Activated naive CD4-positive, alpha-beta T cell (primary cell): ENCODE measurements at places on chromosomes 12 and 14.

GRCh38 chr14:70658899-70659298 is 17.2 kb downstream of the TTC9 start:
- no peak for DNase-seq

GRCh38 chr12:100964028-100964427 is 169.5 kb downstream of the ANO4 start:
- no peak for DNase-seq

GRCh38 chr12:1806301-1807086 is 13.9 kb upstream of the LRTM2 start:
- no peak for DNase-seq

- DNase-seq: no peak
Measured at GRCh38 chr14:95445161-95445560, 71.3 kb downstream of the SYNE3 start.

DNA sequence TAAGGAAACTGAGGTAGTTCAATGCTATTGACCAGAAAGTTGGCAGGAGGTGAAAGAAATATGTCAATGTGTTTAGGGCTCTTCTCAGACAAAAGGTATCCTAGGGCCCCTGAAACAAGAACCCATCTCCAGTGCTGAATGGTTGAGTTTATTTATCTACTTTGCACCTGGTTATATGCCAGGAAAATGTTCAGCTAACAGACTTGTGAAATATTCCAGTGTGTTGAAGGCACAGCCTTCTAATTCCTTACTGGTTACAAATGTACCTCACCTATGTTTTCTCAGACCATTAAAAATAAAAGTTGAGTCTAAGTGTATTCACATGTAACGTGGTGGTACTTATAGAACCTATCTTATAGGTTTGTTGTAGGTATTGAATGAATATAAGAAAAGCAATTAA is 511.7 kb upstream of the SEL1L start:
- DNase-seq: no peak

GRCh38 chr12:86834217-86834616 is 578.0 kb upstream of the MGAT4C start:
- DNase-seq: no peak

GRCh38 chr12:81558031-81558430 is 201.1 kb downstream of the PPFIA2 start:
- no peak for DNase-seq

DNA sequence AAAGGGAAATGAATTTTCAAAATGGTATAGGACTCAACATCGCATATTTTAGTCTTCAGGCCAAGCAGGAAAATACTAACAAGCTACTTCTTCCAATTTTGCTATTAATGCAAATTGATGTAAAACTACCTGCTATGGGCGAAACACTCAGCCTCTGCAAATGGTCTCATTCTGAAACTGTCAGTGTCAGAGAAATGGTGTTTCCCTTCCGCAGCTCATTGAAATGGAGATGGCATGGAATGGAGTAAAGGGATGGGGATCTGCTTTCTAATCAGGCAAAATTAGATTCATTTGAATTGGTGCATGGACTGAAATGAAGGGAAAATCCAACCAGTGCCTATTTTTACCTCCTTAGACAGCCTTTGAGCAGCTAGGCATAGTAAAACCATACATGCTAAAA is 80.4 kb upstream of the EEA1 start:
- no peak for DNase-seq

- DNase-seq: no peak
Measured at GRCh38 chr12:389142-390096, at the start of gene KDM5A. Gene KDM5A, minus strand, starts transcription at chr12:389320. Its CDS starts 229 bp downstream, at chr12:389091.

GRCh38 chr12:51905471-51906429 is 1.6 kb upstream of the ACVRL1 start:
- no peak for DNase-seq

DNA sequence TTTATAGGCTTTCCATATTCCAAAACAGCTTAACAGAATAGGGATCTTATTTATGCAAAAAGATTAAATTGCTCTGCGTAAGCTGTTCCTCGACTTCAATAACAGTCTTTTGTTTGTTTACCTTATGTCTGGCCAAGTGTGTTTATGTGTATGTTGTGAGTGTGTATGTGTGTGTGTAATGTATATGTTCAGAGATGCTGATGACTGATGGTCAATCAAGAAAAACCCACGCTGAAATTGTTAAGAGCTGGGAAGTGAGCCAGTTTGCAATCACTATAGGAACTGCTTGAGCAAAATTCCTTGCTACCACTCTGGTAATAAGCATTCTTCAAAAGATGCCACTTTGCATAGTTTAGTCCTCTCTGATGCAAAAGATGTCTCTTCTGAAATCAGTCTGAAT is 59.6 kb downstream of the PRKD1 start:
- no peak for DNase-seq

DNA sequence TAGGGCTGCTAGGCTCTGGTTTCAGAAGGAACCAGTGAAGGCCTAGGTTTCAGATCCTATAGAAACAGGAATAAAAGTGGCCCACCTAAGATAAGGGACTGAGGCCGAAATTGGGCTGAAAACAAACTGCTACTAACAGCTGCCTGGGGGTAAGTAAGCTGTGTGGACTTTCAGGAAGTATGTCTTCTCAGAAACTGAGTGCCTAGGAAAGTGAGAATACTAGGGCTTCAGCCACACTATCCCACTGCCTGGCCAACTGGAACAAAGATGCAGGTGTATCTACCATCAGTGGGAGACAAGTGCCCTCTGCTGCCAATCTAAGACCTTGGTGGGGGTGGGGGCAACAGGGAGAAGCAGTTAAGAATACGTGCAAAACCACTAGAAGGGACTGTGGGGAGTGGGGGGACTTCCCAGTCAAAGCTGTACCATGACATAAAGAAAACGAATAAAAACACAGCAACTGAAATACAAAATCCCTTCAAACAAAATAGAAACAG is 82.5 kb downstream of the MED13L start:
- DNase-seq: no peak

DNA sequence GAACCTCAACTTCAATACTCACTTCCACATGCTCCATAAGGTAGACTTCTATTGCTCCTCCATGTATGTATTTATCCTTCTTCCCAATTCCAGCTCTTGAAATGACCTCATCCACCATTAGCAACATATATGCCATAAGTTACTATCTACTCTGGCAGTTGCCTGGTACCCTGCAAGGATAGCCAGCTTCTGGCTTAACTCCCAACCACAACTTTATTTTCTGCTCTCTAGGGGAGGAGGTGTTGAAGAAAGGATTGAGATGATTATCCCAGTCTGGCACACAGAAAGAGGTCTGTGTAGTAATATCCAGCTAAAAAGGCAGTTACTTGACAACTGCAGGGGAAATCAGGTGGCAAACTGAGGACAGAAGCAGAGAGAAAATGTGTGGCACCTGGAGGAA is 71.5 kb upstream of the MDM1 start:
- no peak for DNase-seq

DNA sequence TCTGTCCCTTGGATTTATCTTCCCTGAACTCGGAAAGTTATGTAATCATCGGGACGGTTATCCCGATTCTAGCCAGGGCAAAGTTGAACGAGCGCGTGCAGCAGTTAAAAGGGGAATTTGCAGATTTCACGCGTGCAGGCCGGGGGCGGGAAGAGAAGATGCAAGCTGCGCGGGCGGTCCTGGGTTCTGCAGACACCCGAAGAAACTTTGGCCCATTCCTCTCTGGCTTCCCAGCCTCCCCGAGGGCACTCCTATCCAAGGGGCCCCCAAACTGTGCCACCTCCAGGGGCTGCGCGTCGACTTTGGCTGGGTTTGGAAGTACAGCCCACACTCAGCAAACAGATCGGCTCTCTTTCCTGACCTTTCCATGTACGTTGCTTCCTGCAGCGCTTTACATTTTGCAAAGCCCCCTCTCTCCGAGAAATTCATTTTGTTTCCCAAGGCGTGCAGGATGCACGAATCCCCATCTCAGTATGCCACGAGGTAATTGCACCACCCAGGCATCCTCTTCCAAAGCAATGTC is 941 bp upstream of the PPP1CC start:
- no peak for DNase-seq

- no peak for DNase-seq
Measured at GRCh38 chr12:87382436-87382835, 646.8 kb downstream of the C12orf50 start.

DNA sequence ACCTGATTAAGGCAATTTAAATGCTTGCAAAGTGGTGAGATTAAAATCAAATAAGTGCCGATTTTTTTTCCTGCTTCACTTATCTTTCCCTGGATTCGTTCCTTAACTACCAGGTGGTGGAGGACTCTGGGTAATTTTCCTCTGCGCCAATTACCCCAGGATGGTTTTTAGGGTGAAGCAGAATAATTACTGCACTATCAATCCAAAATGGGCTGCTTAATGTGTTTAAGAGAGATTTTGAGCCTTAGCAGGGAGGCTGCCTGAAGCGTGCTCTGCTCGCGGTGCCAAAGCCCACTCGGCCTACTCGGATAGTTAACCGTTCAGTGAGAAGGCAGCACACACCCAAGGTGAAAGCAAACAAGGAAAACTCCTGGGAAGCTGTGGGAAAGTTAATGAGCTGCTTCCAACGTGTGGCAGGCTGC is 274.9 kb upstream of the LMO3 start:
- no peak for DNase-seq

GRCh38 chr12:52915637-52916036 is 10.8 kb upstream of the KRT8 start:
- DNase-seq: no peak

GRCh38 chr12:129873833-129874208 is 30.0 kb downstream of the TMEM132D start:
- no peak for DNase-seq

GRCh38 chr14:91009501-91010152 is 50.8 kb downstream of the RPS6KA5 start:
- no peak for DNase-seq

GRCh38 chr12:58105225-58106119 is 164.1 kb downstream of the ATP23 start:
- no peak for DNase-seq

DNA sequence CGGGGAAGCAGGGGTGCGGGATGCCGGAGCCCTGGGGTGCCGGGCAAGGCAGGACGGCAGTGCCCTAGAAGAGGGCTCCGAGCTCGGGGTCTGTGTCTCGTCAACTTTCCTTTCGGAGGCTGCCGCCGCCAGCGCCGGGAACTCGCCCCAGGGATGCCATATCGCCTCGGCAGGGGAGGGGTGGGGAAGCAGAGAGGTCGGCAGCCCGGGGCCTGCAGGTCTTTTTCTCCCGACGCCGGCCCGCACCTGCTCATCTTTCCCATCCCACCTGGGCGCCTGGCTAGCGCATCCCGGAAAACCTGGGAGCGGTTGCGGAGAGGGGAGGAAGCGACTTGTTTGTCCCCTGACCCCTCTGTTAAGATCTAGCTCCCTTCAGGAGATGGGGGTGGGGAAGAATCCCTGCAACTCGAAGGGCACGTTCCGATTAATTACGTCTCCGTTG is 547 bp downstream of the CNTN1 start:
- DNase-seq: no peak

DNA sequence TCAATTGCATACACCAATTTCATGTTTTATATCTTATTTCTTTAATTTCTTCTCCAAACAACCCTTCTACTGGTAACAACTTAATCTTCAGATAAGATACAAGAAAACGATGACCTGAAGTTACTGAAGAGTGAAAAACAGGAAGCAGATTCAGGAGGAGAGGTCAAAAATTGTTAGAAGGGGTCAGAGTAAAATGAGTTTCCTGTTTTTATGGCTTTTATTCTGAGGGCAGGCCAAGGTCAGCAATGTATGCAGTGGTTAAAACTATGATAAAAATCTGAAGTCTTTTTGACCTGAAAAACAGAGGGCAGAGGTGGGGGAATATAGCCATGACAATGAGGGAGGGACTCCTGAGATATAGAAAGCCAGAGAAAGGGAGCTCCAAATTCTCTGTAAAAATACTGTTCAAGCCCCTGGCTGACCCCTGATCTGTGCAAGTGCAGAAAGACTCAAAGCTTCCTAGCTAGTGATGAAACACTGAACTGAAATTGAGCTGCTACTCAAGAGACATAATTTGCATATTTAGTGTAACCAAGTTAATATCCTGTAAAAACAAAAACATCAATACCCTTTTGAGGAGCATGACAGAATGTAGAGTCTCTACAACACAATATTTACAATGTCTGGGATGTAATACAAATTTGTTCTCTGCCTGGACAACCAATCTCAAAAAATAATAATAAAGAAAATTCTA is 514.3 kb upstream of the SEL1L start:
- DNase-seq: no peak

DNA sequence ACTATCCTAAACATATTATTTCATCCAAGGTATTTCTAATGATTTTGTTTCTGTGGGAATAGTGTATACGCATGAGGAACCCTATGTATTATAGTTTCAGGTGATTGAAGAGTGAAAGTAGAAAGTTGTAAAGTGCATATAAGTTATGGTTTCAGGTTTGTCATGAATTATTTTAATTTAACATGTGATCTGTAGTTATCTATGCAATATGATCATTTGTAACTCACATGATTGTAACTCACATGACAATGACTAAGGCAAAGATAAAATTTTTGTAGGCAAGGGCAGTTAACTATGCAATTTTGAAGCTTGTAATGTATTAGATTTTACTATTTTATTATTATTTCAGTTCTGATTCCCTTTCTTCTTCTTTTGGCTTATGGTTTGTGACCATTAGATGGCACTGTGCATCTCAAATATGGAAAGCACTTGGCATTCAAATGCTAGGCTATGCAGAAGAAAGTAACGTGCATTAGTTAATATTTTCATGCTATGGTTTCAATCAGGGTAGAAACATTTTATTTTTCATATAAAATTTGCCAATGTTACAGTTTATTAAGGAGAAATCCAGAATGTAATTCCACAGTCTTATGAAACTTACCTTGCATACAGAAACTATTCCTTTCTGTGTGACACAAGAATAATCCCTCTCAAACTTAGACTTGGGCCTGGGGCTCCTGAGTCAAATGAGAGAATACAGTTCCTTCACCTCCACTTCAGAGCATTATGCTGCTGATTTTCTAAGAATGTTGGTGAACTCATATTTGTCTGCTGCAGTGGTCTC is 15.8 kb upstream of the TMEM30B start:
- no peak for DNase-seq

DNA sequence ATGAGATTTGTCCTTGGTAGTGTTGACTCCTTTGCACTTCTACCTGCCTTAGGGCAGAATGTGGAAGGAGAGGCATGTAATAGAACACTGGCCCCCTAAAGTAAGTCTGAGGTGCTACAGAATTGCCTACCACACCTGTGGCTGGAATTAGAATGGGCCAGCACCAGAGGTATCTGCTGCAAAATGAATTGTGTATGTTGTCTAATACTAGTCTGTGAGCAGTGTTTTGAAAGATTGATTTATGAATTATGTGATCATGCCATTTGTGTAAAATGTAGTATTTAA is 5.7 kb upstream of the STYX start:
- no peak for DNase-seq

DNA sequence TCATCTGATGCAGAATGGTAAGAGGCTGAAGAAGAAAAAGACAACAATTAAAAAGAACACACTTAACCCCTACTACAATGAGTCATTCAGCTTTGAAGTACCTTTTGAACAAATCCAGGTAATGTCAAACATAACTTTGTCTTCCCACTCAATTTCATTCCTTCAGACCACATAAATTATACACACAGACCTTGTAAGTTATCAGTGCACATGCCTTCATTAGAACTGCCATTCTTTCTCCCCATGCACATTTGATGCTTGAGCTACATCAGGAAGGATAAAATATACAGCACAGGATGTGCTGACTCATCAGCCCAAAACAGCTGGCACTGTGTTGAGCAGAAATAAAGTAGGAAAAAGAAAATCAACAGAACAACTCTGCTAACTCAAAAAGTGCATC is 246.7 kb downstream of the PAWR start:
- no peak for DNase-seq

- no peak for DNase-seq
Measured at GRCh38 chr14:26841920-26842741, 244.3 kb upstream of the NOVA1 start.

GRCh38 chr12:106766393-106766826 is 8.1 kb upstream of the RIC8B start:
- no peak for DNase-seq

GRCh38 chr12:98572010-98572409 is 21.5 kb upstream of the SLC25A3 start:
- DNase-seq: no peak
